ENCODE measurements at places on chromosomes 3 and 15.

GRCh38 chr3:174266476-174266875 is 592.7 kb upstream of the NAALADL2 start:
- DNase-seq, result no peak

- peak; percentile 95 for DNase-seq
These were observed 77.7 kb downstream of the OCA2 start for GRCh38 chr15:28021281-28022039.

- no peak for DNase-seq
These were observed 143.5 kb downstream of the GADL1 start for GRCh38 chr3:30750967-30751366.

GRCh38 chr3:172965256-172965655 is 175.8 kb downstream of the SPATA16 start:
- DNase-seq, result no peak

- peak; percentile 78 for DNase-seq
These were observed at the start of gene CCDC33 for GRCh38 chr15:74235962-74236361. CCDC33 (plus strand) TSS chr15:74236326; CDS start chr15:74236720, 394 bp downstream.
